ENCODE measurements at places on chromosomes 16 and 17.

DNA sequence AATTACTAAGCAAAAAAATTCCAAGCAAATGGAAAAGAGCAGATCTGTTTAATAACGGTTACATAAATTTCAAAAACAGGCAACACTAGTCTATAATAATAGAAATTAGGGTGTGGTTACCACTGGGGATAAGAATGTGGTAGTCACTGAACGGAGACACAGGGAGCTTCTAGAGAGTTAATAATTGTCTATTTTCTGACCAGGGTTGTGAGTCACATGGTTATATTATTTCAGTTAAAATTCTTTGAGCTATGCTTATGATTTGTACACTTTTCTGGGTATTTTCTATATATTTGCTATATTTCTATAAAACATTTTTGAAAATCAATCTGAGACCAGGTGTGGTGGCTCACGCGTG lies 433.9 kb upstream of the MAF start:
- no peak for DNase-seq

- DNase-seq: no peak
Observed at GRCh38 chr17:44768505-44769142, 9.8 kb downstream of the ADAM11 start.

- DNase-seq: no peak
Observed at GRCh38 chr17:39697961-39698360, 1.9 kb upstream of the ERBB2 start.

DNA sequence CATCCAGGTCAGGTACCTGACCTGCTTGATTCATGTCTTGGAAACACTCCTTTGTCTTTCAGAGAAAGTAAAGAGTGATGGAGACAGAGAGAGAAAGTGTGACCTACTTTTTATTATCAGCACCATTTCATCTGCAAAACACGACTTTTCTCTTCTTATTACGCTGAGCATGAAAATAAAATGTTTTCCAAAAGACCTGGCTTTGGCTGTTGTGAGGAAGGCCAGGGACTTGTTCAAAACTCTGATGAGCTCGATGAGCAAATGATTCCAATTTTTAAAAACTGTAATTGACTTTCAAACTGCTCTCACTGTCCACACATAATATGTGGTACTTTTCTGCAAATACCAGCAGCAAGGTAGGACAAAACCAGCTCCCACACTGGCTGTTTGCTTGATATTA lies 679.9 kb downstream of the MAF start:
- DNase-seq: no peak

GRCh38 chr16:20285993-20286499 lies 41.3 kb downstream of the GP2 start:
- no peak for DNase-seq

- no peak for DNase-seq
Observed at GRCh38 chr16:3642397-3643094, 11.9 kb upstream of the DNASE1 start.

- no peak for DNase-seq
Observed at GRCh38 chr16:20611975-20612481, 35.9 kb upstream of the ACSM2B start.

DNA sequence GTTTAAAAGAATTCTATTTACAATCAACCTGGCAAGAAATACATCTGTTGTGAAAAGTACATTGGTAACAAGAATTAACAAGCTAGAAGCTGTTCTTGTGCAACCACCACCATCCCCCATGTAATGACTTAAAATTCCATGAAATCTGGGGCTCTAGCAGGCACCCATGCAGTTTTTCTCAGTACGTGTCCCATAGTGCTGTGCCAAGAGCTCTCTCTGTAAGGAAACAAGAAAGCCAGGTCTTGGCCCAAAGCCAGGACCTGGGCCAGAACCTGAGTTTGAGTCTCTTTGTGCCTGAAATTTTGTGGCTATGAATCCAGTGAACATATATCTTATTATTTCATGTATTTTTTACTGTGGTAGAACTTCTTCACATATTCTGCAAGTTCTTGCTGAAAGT lies 46.6 kb downstream of the NUP93 start:
- no peak for DNase-seq

- DNase-seq: no peak
Observed at GRCh38 chr17:37134050-37134449, 185.3 kb downstream of the AATF start.

DNA sequence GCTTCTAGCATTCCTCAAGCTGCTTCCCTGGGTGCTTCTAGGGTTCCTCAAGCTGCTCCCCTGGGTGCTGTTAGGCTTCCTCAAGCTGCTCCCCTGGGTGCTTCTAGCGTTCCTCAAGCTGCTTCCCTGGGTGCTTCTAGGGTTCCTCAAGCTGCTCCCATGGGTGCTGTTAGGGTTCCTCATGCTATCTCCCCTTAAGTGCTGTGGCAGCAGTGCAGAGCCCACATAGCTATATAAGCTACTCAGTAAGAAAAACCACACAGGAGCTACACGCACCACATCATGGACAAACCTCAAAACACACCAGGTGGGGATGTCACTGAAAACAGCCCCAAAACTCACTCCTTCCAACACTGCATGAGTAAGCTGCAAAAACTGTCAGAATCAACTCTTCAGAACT lies 35.2 kb downstream of the ANKRD11 start:
- DNase-seq: no peak

DNA sequence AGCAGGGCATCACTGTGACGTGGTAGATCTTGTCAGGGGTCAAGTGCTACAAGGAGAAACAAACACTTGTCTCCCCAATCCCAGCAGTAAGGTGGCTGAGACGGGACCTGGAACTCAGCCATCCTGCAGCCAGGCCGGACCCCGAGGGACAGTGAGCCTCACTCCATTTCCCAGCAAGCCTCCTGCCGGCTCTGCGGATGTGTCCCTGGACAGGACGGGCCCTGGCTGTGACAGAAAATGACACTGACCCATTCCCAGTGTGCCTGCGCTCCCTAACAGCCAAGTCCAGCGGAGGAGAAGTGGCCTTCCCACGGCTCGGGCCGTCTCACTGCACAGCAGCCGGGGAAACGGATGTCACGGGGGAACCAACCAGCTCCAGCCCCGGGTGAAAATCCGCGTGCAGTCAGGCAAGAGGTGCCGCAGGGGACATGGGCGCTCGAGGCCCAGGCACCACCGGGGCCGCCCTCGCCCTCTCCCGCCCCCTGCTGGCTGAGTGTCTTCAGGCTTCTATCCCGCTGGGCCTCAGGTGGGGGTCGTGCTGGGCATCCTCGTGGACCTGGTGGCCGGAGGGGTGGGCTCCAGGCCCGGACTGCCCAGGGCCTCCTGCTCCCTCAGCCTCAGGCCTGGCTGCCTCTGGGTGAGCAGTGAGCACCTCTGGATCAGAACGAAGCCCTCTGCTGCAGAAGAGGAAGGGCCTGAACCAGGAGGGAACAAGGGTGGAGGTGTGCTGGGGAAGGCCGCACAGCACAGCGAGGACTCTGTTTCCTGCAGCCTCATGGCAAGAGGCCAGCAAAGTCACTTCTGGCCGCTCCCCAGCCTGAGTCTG lies 6.7 kb downstream of the HAGHL start:
- no peak for DNase-seq

DNA sequence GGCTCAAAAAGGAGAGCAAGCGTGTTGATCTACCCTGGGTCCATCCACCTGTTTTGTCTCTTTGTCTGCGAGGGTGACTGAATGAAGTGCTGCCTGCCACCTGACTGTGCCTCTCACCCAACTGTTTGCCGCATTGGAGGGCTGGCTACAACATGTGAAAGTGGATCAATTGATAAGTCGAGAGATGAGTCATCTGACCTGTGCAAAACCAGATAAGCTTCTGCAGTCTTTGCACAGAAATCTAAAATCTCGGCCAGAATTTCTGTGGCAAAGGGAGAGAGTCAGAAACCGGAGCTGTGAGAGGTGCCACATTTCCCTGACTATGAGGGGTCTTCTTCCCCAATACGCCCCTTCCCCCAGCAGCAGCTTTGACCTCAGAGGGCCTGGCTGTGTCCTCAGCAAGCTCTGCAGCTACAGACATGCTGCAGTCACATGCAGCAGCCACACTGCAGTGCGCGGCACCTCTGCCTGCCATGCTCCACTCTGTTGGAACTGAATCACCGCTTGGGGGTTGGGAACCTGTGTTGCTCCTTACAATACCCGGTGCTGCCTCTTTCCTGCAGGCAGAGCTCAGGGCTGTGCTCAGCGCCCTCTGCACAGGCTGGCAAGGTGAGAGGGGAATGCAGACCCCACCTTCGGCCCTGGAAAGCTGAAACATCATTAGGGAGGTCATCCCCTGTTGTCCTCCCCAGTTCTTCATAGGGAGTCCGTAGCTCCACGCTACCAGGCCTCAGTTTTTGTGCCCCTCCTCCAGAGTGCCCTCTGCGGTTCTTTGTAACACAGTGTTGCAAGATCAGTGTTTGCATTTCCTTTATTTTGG lies 16.2 kb upstream of the HAS3 start:
- DNase-seq: no peak

GRCh38 chr17:798246-798645 lies 16.1 kb downstream of the MRM3 start:
- DNase-seq: no peak

DNA sequence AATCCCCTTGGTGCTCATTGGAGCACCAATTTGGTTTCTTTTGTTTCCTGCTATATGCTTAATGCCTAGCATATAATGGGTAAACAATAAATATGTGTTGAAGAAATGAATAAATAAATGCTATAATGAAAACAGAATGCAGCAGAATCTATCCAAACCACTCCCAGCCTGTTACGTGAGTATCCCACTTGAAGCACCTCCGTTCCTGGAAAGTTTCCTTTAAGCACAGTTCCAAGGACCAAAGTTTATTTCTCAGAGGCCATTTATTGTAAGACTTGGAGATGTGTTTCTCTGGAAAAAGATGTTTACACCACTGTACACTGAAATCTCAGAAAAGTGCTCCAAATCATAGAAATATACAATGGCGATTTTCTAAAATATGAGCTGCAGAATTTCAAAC lies 187.0 kb downstream of the SOX9 start:
- no peak for DNase-seq

GRCh38 chr16:15775209-15775608 lies 81.6 kb downstream of the MYH11 start:
- no peak for DNase-seq

GRCh38 chr17:72407336-72407909 lies 286.6 kb downstream of the SOX9 start:
- DNase-seq: peak; percentile 54

DNA sequence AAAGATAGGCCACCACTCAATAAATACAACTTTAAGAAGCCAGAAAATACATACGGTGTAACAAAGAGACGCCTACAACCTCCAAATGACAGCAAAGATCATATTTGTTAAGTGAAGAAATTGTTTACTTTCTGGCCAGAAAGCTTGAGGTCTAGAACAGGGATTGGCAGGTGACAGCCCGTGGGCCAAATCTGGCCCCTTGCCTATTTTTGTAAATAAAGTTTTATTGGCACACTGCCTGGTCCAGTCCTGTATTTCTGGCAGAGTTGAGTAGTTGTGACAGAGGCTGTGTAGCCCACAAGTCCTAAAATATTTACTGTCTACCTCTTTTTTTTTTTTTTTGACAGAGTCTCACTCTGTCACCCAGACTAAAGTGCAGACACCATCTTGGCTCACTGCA lies 3.4 kb upstream of the CLEC19A start:
- DNase-seq: no peak

GRCh38 chr17:21573961-21574610 lies 118.2 kb upstream of the KCNJ18 start:
- no peak for DNase-seq

DNA sequence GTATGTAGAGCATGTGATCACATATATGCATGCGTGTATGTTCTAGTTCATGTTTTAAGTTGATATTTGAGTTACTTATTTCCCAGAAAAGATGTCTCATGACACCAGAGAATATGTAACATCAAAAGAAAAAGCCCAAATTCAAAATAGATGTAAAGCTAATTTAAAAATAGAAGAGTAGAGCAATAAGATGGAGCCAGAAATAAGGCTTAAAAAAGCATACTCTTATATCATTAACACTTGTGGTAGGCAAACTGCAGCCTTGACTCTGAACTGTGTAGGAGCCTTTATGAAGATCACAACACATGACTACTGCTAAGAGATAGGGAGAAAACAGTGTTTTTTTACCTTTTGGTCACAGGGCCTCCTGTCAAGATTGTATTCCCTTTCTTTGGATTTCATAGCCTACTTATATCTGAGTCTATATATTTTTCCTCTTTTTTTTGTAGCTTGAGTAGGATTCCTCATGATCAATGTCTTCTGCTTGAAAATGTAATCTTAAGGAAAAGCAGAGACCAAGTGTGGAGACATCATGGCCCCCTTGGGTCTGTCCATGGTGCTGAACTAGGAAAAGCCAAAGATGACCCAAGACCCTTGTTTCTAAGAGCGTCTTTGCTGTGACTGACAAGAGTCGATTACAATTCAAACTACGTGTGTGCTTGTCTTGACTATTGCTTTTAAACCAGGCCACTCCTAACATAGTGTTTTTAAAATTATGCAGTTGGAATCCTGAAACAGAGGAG lies 390.4 kb downstream of the SHISA9 start:
- no peak for DNase-seq

GRCh38 chr17:9220398-9221146 lies 199.3 kb downstream of the NTN1 start:
- DNase-seq: no peak

GRCh38 chr17:72145962-72146361 lies 25.1 kb downstream of the SOX9 start:
- DNase-seq: no peak

- no peak for DNase-seq
Observed at GRCh38 chr16:83433201-83433600, 374.6 kb upstream of the HSBP1 start.

DNA sequence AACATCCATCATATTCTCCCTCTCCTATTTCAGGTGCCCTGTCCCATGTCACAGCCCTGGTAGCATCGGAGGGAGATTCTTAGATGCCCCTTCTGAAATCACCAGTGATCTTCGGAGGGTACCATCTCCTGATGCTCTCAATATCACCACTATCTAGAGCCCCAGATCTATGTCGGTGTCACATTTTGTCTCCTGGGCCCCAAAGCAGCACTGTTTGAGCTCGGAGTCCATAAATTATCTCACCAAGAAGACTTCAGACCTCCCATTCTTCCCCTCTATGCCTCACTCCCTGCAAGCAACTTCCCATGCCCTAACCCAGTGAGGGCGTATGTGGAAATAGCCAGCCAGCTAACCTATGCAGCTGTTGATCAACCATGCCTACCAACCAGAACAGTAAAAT lies 51.5 kb upstream of the NLK start:
- no peak for DNase-seq

Measured in GM19239 (cell line).